H7 (cell line): ENCODE measurements at places on chromosomes 6 and 20. TPM values are rescaled to one million over a fixed set of nuclear protein-coding genes. Genes with fewer than 3 reads are reported as not detected.

- DNase-seq = peak; percentile 83
Measured at GRCh38 chr6:10425975-10426780, 11.3 kb upstream of the TFAP2A start.

- DNase-seq = no peak
Measured at GRCh38 chr6:6407071-6407741, 86.7 kb upstream of the F13A1 start.

DNA sequence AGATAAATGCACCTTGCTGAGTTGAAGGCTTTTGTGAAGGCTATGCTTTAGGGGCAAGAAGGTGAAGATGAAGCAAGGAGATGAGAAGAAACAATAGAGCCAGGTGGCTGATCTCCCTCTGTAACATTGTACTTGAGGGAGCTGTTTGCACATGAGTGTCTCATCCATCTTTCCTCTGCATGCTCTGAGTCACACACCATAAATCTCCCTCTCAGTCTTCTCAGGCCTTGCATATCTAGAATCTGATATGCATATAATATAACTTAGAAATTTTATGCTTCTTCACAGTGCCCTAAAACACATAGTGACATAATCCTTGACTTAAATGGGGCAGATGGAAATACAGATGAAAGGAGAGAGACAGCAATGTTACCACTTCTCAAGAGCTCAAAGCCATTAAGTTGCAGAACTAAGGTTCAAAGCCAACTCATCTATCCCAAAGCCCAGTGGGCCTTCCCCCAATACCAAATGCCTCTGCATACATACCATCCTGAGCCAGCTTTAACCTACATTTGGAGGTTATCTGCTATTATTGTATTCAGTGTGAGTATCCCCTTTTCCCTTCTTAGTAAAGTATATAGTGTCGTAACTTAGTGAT, 62.4 kb upstream of the STXBP5 start:
- DNase-seq = no peak

DNA sequence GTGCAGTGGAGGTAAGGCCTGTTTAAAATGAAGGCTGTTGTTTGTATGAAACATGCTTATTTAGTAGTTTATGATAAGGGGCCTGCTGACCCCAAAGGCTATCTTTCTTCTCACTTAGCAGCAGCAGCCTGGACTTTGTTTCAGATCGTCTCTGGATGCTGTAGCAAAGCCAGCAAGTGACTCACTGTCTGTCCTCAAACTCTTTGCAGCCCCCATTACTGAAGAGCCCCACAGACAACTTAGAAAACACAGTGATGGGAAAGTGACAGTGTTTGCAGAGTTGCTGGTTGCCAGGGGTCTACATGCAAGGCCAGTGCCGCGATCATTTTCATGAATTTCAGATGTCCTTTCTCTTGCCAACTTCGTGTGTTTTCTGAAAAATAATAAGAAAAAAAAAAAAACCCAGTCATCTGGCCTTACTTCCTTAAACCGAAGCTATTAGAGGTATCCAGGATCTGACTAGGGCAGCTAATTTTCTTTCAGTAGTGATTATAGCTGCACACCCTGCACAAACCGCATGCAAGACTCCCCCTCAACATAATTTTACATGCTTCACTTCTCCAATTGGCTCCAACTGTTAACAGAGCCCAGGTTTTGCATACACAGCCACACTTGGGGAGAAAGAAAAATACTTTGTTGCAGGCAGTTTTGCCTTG, 11.6 kb upstream of the F13A1 start:
- DNase-seq = no peak

GRCh38 chr20:11847827-11848226, 69.9 kb upstream of the BTBD3 start:
- DNase-seq = no peak

DNA sequence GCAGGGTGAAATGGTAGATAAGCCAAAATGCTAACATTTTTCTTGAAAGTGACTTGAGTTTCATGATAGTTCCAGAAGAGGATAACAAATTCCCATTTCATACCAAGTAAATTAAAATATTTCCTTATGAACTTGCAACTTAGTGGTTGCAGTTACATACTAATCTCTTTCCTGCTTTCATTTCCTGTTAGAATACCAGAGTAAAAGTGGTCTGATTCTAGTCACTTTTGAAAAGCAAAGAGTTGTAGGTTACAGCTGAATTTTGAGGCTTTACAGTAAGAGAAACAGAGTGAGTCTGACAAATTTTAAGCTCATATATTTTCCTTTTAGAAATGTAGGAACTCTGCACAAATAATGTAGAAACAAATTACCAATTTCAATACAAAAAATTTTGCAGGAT, 117.4 kb downstream of the ZFAND3 start:
- no peak for DNase-seq

GRCh38 chr6:20791944-20792343, 257.7 kb downstream of the CDKAL1 start:
- DNase-seq = no peak

DNA sequence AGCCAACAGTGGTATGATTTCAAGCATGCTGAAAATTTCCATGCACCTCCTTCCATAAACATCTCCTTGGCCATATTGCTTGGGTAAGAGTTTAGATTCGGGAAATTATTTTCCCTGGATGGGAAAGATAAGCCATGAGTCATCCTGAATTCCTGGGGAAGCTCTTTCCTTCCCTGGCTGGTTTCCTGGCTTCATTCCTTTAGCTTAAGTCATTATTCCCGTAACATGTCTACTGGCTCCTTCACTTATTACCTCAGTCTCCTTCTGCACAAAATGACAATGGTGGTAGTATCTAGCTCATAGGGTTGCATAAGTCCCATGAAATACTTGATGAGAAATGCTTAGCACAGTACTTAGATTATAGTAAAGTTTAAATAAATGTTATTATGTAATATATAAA, 27.6 kb downstream of the TINAG start:
- no peak for DNase-seq

GRCh38 chr6:156423829-156424228, 353.3 kb upstream of the ARID1B start:
- DNase-seq = no peak

DNA sequence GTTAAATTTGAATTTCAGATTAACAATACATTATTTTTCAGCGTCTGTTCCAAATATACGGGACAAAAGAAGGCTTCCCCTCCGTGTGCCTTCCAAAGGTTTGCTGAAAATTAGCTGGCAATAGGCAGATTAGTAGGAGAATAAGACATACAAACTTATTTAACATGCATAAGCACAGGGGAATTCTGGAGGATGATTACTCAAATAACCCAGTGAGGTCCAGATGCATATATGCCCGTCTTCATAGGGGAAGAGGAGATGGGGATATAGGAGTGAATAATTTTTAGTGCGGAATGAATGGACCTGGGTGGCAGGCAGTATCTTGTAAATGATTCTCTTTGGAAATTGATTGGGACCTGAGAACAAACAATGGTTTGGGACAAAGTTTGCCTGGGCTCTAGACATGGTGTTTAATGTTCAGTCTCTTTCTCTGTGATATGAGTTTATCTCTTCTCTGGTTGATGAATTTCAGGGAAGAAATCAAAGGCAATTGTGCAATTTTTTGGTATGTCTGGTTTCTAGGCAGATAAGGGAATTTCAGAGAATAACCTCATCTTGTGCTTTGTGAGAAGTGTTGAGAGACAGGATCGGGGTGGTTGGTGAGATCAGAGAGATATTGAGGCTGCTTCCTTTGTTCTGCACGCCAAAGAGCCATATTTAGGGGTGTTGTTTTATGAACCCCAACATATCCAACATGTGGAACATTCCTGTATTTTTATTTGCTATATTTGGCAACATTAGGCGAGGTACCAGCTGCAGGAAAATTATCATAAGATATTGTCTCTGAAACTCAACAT, 63.7 kb downstream of the MKKS start:
- no peak for DNase-seq

- no peak for DNase-seq
Measured at GRCh38 chr6:130222775-130223174, at the start of gene SAMD3. SAMD3 (minus strand) TSS chr6:130222951; CDS start chr6:130215273, 7,678 bp downstream.

GRCh38 chr6:167695831-167696230, 130.9 kb upstream of the AFDN start:
- DNase-seq = no peak

DNA sequence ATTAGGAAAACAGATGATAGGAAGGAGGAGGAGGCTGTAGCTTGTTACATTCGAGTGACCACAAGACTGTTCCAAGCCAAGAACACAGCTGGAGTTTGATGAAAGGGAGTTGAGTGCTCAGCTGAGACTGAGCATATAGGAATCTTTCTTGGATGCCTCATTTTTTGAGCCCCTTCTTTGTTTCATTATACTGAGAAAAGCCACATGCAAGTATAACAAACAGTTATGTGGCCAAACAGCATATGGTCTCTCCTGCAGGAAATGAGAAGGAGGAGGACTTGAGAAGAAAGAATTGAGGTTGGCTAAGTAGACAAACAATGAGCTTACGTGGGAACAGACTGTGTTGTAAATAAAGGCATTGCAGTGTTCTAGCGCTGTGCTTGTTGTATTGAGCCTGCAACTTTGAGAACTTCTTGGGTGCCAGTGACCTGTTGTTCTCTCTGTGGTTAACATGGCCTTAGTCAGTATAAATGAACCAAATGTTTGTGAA, 78.3 kb downstream of the AKAP7 start:
- no peak for DNase-seq

GRCh38 chr6:162602759-162603158, 124.8 kb downstream of the PRKN start:
- no peak for DNase-seq

The ZNF311 gene
- 1.4 and 2.8 TPM in 2 replicates for total RNA-seq

The TDP2 gene
- 15.6 and 15.7 TPM in 2 replicates for total RNA-seq

The KIF25 gene
- total RNA-seq = 0.15 and 0.42 TPM in 2 replicates

The TPBG gene
- 45.5 and 48.9 TPM in 2 replicates for total RNA-seq

The CBFA2T2 gene
- 7.5 and 17.4 TPM in 2 replicates for total RNA-seq

The CRISP2 gene
- not detected in 2 replicates for total RNA-seq

The CLDN20 gene
- total RNA-seq = not detected in 2 replicates

The SYCP2 gene
- 0.04 TPM in 1 of 2 replicates, not detected in the other for total RNA-seq

The LHFPL5 gene
- not detected in 2 replicates for total RNA-seq

The ANKS1A gene
- 22.4 and 24.3 TPM in 2 replicates for total RNA-seq

The POU3F2 gene
- total RNA-seq = 0.03 TPM in 1 of 2 replicates, not detected in the other

The MAPK13 gene
- total RNA-seq = 3.2 TPM in 2 replicates

The ZNF217 gene
- 31.4 and 44.0 TPM in 2 replicates for total RNA-seq

The GPX6 gene
- not detected in 2 replicates for total RNA-seq

The PTGIS gene
- 14.3 and 15.4 TPM in 2 replicates for total RNA-seq

The ESR1 gene
- total RNA-seq = under 0.01 and 0.04 TPM in 2 replicates

The CCHCR1 gene
- total RNA-seq = 54.0 and 74.8 TPM in 2 replicates

The VGLL2 gene
- not detected in 2 replicates for total RNA-seq

The TRIM15 gene
- total RNA-seq = 0.55 TPM in 1 of 2 replicates, not detected in the other

The INSM1 gene
- total RNA-seq = 0.59 and 0.78 TPM in 2 replicates

The ZSCAN23 gene
- 3.0 and 6.5 TPM in 2 replicates for total RNA-seq

The ABCC10 gene
- 17.3 and 18.4 TPM in 2 replicates for total RNA-seq

The EYA4 gene
- 0.10 and 0.30 TPM in 2 replicates for total RNA-seq

The VIP gene
- total RNA-seq = not detected in 2 replicates

The SDCBP2 gene
- 1.1 and 1.9 TPM in 2 replicates for total RNA-seq

The SRSF12 gene
- 2.1 and 3.7 TPM in 2 replicates for total RNA-seq

The POU5F1 gene
- total RNA-seq = 4,433 and 5,140 TPM in 2 replicates

The CHRNA4 gene
- total RNA-seq = 2.0 TPM in 2 replicates
